Esophagus mucosa (tissue), 1 donor: ENCODE measurements at places on chromosomes 2 and 18. TPM values are rescaled to one million over a fixed set of nuclear protein-coding genes. Genes with fewer than 3 reads are reported as not detected.

The TNS1 gene
- total RNA-seq: 27.7 TPM

The LIMS4 gene
- total RNA-seq: 0.20 TPM

The ASB18 gene
- not detected for total RNA-seq

The MALL gene
- total RNA-seq: 248 TPM

The TOGARAM2 gene
- total RNA-seq: 0.16 TPM

The SERPINB11 gene
- 7.1 TPM for total RNA-seq

The ABCG8 gene
- not detected for total RNA-seq

The CCDC121 gene
- 1.3 TPM for total RNA-seq

The TMEM182 gene
- total RNA-seq: 2.5 TPM
